Right forelimb (tissue), 1 donor: ENCODE measurements at places on chromosomes 2 and 18.

GRCh38 chr18:1653873-1654272 is 749.2 kb downstream of the ADCYAP1 start:
- DNase-seq = no peak

- no peak for DNase-seq
Observed at GRCh38 chr2:203025592-203025991, 10.9 kb downstream of the NBEAL1 start.

- DNase-seq = no peak
Observed at GRCh38 chr2:43135583-43135982, 90.8 kb downstream of the ZFP36L2 start.

GRCh38 chr2:230323385-230324106 is 3.4 kb upstream of the SP140L start:
- no peak for DNase-seq

DNA sequence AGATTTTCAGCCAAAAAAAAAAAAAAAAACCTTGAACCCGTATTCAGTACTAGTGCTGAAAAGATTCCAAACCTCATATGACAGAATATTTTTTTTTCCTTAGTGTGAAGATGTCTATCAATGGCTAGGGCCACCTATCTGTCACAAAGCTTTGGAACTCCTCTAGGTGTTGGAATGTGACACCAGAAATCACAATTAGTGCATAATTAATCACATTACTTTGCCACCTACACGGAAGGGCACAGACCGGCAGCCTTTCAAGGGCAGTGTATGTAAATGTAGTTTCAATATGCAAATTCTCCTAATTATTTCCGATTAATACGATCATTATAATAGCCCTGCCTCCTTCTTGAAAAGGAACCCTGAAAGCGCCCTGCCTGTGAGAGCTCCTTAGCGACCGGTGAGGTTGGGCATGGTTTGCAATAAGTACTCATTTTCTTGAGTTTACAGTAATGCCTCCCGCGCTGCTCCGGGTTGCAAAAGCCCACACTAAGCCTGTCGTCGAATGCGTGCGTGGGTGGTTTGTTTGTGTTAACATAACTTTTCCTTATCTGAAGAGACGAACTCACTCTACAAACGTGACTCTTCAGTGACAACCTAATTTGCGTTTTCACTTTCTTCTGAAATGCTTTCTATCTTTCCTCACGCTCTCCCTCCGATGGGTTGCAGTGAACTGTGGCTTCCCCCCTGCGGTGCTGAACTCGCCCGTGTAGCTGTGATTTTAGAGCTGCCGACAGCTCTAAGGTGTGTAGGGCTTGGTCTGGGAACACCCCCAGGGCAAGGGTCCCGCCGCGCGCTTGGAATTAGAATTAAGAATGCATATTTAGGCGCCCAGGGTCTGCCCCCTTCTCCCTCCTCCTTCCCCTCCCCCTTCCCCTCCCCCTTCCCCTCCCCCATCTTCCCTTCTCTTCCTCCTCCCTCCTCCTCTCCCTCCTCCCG is 765 bp upstream of the ID2 start:
- no peak for DNase-seq

- no peak for DNase-seq
Observed at GRCh38 chr18:42310956-42311355, 355.9 kb downstream of the PIK3C3 start.

- no peak for DNase-seq
Observed at GRCh38 chr2:25373269-25373981, 31.7 kb upstream of the DNMT3A start.

DNA sequence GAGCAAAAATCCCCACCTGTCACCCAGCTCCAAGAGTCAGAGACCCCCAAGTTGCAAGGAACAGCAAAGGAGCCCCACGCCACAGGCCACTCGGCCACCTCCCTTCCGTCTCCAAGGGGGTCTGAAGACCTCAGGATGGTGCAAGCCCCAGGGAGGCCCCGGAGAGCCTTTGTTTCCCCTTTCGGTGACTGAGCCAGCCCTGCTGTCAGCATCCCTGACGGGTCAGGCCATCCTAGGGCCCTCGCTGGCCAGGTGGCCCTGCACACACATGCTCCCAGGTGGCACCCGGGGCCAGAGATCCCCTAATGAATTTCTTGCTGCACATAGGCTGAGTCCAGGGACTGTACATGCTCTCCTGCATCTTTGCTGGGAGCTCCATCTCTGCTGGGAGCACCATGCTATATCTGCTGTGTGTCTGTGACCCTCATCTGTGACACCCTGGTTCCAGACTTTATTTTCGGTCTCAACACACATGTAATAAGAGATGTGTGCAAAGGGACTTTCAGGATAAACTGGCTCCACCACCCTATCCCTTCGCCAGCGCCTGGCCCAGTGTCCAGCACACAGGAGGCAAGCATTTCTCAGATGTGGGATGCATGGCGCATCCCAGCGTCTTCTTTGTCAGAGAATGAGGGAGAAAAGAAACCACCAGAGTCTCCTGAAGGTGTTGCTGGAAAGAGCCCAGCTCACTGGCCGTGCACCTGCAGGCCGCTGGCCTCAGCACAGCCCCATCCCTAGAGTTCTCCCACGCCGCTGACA is 27.4 kb downstream of the ADI1 start:
- peak; percentile 45 for DNase-seq

DNA sequence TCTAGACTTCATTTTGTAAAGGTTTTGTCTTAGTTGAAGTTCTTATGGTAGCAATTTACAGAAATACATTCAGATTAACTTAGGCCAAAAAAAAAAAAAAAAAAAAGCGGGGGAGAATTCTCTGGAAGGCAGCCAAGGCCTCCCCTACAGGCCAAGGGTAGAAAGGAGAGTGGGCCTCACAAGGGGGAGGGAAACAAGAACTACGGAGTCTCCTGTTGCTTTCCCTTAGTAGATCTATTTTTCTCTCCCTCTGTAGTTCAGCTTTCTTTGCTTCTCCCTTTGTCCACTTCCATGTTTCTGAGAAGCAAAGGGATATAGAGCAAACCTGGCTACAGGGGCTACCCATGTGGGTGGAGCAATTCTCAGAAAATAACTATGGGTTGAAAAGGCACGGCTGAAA is 2.4 kb upstream of the STK11IP start:
- DNase-seq = peak; percentile 80

GRCh38 chr2:49514201-49514600 is 359.9 kb upstream of the FSHR start:
- DNase-seq = no peak

GRCh38 chr2:176156807-176157498 is at the start of gene HOXD3:
TSS of gene HOXD3 (plus strand) at chr2:176157307. CDS start at chr2:176169115, 11,808 bp downstream.
- peak; percentile 62 for DNase-seq

GRCh38 chr2:236941551-236941950 is 144.1 kb upstream of the COPS8 start:
- no peak for DNase-seq

DNA sequence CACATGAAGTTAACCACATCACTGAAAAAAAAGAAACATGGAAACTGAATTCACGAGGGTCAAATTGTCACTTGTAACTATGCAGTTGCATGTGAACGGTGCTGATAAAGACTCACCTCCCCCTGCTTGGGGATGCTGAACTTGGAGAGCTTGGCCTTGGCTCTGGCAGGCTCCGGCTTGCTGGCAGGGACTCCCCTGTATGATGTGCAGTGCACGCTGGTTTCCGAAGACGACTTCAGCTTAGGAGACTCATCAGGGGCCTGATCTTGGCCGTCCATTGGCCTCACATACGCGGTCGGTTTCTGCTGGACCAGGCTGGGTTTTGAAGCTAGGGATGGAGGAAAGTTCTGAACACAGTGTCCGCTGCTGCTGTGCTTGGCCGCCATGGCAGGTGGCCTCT is 135.9 kb downstream of the AFF3 start:
- DNase-seq = no peak

DNA sequence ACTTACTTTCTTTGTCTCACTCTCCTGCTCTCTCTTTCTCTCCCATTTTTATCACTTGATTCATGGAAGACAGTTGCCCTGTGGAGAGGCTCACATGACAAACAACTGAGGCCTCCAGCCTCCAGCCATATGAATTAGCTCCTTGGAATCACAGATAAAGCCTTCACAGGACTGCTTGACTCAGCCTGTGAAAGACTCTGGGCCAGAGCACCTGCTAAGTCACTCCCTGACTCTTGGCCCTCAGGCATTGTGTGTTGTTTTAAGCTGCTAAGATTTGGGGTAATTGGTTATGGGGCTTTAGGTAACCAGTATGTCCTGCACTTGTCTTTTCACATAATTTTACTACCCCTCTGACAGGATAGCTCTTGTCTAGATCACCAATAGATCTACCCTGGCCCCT is 334.9 kb downstream of the SOX11 start:
- no peak for DNase-seq

GRCh38 chr2:44388877-44389276 is 27.1 kb downstream of the CAMKMT start:
- no peak for DNase-seq

DNA sequence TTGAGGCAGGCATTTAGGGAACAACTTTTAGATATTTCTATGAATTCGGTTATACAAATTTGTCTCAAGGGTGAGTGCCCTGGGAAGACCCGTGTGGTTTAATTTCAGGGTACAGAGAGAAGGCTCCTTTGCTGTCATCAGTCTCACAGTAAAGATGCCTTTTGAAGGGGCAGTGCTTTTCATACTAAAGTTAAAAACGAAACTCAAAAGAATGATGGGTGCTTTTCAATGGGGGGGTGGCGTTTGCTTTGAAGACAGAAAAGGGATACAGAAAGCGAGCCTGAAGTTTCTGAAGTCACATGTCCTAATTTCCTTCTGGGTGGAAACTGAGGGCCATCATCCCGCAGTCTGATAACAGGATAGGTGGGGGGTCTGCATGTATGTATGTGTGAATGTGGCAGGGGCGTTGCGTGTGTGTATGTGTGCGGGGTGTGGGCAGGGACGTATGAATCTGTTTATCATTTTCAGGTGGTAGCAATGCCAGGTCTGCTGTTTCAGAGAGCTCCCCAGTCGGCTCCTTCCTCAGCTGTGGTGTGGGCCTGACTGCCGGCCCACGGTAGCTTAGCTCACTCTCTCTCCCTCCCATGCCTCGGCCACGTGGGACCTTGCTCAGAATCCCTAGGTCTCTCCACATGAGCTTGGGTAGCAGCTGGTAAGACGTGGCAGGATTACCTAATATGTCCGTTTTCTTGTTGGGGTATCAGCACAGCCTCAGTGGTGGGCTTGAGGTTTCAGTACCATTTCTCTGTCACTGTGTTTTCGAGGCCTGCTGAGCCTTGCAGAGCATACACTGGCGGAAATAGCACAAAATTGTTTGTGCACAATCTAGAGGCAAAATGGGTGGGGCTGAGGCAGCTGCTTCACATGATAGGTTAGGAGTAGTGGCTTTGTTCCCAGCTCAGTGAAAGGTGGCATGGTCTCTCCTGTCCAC is 32.7 kb downstream of the ARHGAP25 start:
- DNase-seq = no peak

DNA sequence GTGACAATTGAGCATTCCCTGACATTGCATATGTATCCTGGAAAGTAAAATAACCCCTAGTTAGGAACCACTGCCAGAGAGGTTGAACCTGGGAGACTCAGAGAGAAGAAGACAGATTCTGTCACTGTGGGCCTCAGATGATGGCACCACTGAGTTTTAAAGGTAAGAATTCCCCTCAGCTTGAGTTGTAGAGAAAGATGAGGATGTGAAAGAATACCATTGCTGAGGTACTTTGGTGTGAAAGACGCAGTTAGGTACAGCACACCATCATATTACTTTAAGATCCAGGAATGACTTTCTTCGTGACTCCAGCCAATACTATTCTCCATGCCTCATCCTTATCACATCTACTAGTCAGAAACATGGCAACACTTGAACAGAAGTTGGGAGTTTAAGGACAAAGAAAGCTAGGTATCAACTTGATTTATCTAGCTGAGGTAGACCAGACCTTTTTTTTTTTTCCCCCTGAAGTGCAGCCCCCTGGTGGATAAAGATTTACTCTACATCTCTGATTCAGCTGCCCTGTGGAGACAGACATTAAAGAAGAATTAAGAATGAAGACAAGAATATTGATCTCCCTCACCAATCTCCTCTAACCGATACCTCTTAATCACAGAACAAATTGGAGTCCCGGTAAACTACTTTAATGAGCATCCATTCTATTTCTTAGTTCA is 630.5 kb upstream of the FANCL start:
- DNase-seq = no peak

- no peak for DNase-seq
Observed at GRCh38 chr2:160478660-160479059, 14.9 kb downstream of the RBMS1 start.

DNA sequence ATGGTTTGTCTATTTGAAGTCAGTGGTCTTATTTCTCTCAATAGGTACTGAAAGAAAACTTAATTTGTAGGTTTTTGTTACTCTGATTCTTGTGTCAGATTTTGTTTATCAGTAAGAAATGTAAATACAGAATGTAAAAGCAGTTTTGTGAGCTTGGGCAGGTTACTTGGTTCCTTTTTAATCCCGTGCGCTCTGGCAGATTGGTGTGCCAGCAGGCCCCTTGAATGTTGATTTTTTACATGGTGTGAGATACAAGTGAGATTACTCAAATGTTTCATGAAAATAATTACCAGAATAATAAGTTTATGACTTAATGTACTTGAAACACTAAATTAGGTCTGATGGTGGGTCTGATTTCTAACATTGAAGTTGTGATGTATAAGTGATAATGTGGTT is 13.4 kb downstream of the HNRNPA3 start:
- no peak for DNase-seq

- no peak for DNase-seq
Observed at GRCh38 chr2:144511226-144511810, 8.6 kb downstream of the ZEB2 start.

DNA sequence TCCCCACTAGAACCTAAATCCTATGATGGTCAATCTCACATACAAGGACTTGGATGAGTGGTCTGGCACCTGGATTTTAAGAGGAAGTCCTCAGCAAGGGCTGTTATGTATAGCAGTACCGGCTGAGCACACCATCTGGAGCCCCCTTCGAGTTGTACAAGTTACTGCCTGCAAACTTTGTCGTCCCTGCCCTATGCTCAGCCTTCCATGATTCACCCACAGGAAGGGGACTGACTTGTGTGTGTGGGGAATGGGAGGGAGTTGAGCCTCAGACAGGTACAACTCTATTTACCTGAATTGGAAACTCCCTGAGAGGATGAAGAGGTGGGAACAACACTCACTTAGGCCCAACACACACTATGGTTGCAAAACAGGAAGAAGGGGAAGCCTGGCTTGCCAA is 186.6 kb downstream of the MYO5B start:
- DNase-seq = no peak

DNA sequence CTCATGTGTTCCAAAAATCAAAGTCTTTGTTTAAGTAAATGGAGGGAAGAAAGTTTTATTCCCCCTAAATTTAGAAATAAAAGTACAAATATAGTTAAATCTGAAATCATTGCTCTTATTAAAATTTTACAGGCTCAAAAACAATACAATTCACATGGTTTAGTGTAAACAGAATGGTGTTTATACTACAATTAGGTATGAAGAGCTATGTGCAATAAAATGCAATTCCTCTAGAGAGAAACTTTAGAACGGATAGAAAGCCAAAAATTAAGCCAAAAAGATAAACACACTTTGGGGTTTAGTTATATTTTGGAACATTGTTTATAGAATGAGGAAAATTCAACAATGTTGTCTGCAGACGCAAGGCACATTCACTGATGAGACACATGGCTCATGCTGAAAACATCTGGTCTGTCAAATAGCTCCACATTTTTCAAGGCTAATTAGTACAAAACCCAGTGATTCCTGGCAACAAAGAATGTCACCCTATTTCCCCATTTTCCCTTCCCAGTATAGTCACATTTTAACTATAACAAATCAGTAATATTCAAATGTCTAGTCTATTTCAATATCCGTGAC is 103.3 kb downstream of the EXOC6B start:
- no peak for DNase-seq

- DNase-seq = peak; percentile 70
Observed at GRCh38 chr2:70143314-70144150, 47.3 kb downstream of the C2orf42 start.
